ENCODE measurements at places on chromosomes 13 and 19. TPM values are rescaled to one million over a fixed set of nuclear protein-coding genes. Genes with fewer than 3 reads are reported as not detected.

DNA sequence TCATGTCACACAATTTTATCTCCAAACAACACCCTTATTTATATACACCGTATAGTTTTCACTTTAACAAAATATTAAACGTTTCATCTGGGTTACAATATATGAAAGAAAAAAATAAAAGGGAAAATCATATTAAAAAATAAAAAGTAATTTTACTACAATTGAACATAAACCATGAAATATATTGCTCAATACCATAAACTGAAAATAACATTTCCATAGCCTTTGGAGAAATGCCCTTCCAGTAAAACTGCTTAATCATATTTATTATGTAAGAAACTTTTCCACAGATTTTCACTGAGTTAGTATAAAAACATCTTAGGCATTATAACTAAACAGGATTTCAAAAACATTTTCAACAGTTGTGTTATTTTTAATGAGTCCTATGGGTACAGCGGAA lies 1.5 kb upstream of the ZNF347 start:
- DNase-seq = no peak

The ZSCAN4 gene
- total RNA-seq = not detected

The PSG6 gene
- not detected for total RNA-seq

The KIRREL2 gene
- total RNA-seq = 1.7 TPM

The UNC13A gene
- not detected for total RNA-seq
